ENCODE measurements at places on chromosomes 3 and 15.

DNA sequence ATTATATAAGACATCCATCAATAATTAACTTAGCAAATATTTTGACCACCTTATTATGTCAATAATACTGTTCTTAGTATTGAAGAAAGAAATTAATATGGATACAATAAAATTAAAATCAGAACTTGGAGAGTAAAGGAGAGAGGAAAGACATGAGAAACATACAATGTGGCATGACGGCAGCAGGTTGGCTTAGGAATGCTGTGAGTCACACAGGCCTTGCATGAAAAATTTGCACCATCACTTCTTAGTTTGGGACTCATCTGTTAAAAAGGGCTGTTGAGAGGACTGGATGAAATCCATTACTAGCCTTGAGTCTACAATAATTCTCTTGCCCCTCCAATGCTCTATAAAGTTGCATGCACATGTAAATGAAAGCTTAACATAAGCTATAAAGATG lies 880.8 kb downstream of the ROBO1 start:
- no peak for DNase-seq

DNA sequence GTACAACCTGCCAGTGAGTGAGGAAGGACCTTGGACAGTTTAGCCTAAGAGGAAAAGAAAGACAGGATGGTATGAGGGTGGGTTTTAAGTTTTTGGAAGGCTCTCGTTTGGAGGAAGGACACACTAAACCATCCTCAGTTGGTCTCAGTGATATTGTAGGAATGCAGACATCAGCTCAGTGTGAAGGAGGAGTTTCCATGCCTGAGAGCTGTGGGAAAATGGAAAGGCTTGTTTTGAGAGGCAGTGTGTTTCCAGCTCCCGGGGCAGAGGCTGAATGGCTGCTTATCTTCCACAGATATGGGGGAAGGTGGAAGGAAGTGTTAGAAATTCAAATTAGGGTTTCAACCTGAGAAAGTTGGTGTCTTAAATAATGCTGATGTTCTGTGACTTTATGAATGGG lies 89.6 kb upstream of the MYZAP start:
- no peak for DNase-seq

DNA sequence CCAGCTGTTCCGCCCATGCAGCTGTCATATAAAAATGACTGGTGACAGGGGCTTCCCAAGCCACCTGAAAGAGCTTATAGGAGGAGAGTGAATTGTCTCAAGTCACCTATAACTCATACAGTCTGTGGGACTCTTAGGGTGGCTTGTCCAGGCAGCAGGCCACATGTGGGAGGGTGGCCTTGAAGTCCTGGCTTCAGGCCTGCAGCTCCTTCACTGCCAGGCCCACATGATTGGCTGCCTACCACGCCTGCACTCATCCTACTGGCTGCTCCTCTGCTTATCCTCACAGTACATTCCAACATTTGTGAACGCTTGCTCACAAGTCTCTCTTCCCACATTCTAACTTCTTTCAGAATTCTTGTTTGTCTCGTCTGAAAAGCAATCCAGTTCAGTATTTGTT lies 41.1 kb upstream of the TIPARP start:
- no peak for DNase-seq

- DNase-seq: no peak
These were observed 35.5 kb downstream of the DUT start for GRCh38 chr15:48366584-48367312.

- DNase-seq: no peak
These were observed 12.4 kb downstream of the BMF start for GRCh38 chr15:40096094-40096891.

GRCh38 chr15:59366333-59367021 lies 6.2 kb downstream of the MYO1E start:
- no peak for DNase-seq

- no peak for DNase-seq
These were observed 442.0 kb downstream of the MAGI1 start for GRCh38 chr3:65596571-65597225.

GRCh38 chr3:35596335-35596995 lies 42.9 kb upstream of the ARPP21 start:
- no peak for DNase-seq

GRCh38 chr3:39137991-39138803 lies 15.2 kb downstream of the CSRNP1 start:
- no peak for DNase-seq

- DNase-seq: no peak
These were observed 154.4 kb downstream of the EBLN2 start for GRCh38 chr3:73215901-73216300.

DNA sequence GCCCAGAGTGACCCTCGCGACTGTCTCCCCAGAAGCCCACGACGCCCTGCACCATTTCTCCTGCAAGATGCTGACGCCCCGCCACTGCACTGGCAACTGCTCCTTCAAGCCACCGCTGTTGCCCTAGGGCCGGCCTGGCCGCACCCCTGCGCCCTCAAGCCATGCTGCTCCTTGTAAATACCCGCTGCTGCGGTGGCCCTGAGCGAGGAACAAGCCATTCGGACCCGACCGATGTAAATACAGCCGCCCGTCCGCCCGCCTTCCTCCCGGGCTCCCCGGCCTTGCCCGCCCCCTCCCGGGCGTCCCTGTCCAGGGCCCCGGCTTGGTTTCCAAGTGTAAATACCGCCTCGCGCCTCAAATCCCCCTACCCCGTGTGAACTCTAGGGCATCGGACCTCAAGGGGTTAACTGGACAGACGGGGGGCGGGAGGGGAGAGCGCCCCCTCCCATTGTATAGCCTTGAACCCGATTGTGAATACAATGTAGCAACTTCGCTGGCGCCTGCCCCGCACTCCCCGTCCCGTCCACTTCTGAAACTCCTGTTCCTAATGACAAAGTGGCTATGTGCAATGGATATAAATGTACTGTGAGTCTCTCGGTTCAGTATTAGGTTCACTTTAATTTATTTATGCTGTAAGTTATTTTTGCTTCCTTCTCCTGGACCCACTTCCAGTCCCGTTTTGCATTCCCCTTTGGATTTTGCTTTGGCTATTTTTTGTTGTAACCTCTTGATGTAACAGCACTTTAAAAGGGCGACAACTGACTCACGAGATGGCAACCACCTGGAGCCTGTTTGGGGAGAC lies 5.9 kb downstream of the RNU6-1 start:
- peak; percentile 76 for DNase-seq

DNA sequence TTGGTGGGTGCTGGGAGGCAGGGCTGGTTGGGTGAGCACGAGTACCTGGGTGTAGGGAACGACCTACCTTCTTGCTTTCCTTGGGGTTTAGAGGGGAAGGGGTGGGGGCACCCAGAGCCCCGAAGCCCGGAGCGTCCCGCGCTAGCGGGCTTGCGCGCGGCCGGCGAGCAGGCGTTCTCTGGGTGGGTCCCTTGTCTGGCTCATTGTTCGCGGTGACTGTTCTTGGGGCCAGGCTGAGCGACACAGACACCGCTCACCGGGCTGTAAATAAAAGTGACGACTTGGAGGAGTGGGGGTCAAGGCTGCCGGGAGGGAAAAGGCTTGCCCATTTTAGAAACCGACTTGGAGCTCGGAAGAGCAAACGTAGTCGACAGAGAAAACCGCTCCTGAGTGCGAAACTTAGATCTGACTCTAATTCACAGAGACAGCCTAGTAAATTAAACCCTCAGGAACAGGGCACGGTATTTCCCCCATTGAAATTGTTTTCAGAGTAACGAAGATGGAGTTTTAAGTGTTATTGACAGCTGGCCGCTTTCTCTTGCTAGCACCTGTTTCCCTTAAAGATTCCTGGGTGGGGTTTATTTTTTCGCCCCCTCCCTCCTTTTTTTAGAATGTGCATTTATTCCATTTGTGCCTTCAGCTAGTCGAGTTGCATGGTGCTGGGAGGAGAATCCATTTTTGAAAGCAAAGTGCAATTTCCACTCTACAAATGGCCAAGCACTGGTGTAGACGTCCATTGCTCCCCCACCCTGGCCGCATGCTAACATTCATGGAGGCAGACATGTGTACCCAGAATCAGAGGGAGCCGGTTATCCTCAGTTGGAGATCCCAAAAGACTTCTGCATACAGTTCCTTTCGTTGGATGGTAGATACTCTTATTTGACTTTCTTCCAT lies 532.1 kb upstream of the SEMA6D start:
- DNase-seq: peak; percentile 8

DNA sequence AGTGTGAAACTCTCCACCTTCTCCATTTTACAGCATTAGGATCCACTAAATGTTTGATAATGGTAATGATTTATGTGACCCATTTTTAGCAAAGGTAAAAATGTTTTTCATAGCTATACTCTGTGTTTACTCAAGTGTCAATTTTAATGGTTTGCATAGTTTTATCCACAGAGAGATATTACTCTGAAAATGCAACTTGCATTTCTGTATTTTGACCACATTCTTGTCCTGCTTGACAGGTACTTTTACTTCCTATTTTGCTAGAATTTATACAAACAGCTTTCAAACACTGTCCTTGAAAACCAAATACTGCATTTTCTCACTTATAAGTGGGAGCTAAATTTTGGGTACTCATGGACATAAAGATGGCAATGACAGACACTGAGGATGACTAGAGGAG lies 62.9 kb downstream of the SERPINI1 start:
- no peak for DNase-seq

DNA sequence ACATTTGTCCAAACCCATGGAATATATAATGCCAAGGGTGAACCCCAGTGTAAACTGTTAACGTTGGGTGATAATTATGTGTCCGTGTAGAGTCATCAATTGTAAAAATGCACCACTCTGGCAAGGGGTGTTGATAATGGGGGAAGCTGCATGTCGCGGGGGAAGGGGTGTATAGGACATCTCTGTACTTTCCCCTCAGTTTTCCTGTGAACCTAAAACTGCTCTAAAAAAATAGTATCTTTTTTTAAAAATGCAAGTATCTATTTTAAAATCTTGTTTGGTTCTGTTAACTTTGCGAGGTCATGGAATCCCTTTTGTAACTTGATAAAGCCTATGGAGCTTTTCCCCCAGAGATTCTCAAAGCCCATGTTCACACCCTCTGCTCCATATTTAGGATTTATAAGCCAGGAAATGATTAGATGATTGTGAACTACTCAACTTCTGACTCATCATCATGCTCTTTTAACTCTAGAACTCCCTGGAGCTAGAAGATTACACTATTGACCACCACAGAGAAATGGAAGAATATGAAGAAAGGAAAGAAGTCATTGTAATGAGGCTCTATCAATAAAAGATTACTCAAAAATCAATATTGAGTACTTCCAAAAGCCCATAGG lies 56.1 kb upstream of the C3orf49 start:
- no peak for DNase-seq

GRCh38 chr15:70274908-70275307 lies 177.2 kb upstream of the TLE3 start:
- no peak for DNase-seq

DNA sequence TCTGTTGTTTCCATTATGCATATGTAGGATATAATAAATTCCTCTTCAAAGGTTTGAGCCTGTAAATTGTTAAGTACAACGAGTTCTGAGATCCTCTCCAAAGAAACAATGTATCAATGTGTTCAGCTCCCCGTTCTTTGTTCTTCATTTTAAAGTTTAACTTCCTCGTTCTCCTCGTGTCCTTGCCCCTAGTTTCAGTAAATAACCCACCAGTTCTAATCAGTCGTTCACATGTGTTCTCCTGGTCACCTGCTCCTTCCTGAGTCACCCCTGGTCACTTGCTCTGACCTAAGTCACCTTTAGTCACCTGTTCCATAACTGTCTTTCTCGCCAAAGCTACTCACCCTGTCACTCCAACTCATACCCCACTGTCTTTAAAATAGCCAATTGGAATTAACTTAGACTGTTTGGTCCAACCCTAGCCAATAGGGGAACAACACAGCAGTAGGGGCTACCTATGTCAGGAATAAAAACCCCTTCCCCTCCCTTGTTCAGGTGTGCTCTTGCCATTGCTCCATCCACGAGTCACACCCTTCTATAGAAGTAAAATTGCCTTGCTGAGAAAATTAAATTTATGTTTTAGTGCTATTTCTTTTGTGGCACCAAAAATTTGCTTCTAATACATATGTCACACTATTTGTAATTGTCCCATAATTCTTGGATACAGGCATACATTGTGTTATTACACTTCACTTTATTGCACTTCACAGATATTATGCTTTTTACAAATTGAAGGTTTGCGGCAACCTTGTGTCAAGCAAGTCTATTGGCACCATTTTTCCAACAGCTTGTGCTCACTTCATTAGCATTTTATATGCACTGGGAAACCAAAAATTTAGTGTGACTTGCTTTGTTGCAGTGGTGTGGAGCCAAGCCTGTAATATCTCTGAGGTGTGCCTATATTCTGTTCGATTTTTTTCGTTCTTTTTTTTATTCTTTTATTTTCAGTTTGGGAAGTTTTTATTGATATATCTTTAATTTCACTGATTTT lies 15.3 kb upstream of the MCF2L2 start:
- no peak for DNase-seq

DNA sequence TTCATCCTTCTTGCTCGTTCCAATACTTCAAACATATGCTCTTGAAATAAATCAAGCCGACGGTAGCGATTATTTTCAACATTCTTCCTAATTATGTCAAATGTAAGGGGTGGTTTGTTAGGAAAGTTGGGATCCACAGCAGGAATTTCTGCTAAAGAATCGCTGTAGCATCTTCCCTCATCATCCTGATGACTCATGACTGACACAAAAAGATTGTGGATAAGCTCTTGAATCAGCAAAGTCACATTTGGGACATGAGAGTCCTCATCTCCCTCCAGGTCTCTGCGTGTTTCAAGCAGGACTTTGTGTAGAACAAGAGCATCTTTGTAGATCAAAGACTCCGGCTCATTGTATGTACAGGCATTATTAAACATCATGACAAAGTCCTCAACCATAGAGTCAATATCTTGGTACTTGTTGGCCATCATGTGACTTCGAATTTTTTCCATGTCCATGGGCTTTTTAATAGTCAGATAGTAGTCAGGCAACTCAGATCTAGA lies 73.0 kb downstream of the UQCC5 start:
- DNase-seq: no peak

GRCh38 chr3:45993421-45994027 lies 2.1 kb downstream of the FYCO1 start:
- peak; percentile 26 for DNase-seq

DNA sequence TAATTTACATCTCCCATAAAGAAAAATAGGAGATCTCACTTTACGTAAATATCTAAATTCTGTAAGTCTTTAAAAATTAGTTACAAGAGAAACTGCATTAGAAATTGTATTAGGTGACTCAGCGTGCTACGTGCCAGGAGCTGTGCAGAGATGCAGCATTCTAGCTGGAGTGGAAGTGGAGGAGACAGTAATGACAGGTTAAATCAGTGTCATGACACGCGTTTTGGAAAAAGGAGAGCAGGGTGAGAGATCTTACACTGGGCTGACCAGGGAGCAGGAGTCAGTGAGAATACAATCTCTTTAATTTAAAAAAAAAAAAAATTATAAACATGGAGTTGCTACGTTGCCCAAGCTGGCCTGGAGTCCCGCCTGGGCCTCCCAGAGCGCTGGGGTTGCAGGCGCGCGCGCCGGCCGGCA lies 635 bp downstream of the TUBGCP5 start:
- no peak for DNase-seq
